ENCODE measurements at places on chromosomes 16 and 17. TPM values are rescaled to one million over a fixed set of nuclear protein-coding genes. Genes with fewer than 3 reads are reported as not detected.

The TBC1D3D gene
- polyA plus RNA-seq: 0.27 TPM

The MPO gene
- not detected for polyA plus RNA-seq

The GPR142 gene
- polyA plus RNA-seq: not detected

The ABCA8 gene
- not detected for polyA plus RNA-seq

The QPRT gene
- 1.00 TPM for polyA plus RNA-seq

The DNAH2 gene
- polyA plus RNA-seq: 1.5 TPM

The IL32 gene
- 8.4 TPM for polyA plus RNA-seq

The CTRB1 gene
- polyA plus RNA-seq: not detected
